Right ventricle myocardium superior (tissue), 1 donor: ENCODE measurements at places on chromosomes 7 and 10.

GRCh38 chr10:107072028-107072427 is 92.5 kb downstream of the SORCS1 start:
- no peak for DNase-seq

DNA sequence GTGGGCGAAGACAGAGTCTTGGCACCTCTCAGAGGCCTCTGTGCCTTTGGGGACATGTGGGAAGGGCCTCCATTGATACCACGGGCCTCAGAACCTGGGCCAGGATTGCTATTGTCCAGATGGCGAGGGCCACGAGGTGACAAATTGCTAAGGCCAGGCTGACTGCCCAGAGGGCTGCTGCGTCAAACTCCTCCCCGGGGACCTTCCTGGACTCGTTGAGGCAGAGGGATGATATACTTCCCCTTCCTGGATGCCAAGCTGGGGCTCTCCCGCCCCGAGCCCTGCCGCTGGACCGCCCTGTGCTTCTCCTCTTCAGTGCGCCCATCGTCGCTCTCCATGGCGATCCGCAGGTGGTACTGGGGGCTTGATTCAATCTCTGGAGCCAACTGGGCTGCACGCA is 58.9 kb downstream of the LRRC72 start:
- peak; percentile 46 for DNase-seq

- no peak for DNase-seq
Measured at GRCh38 chr10:27685681-27686080, 59.9 kb downstream of the MKX start.

GRCh38 chr7:14339861-14340260 is 350.4 kb upstream of the ETV1 start:
- no peak for DNase-seq

DNA sequence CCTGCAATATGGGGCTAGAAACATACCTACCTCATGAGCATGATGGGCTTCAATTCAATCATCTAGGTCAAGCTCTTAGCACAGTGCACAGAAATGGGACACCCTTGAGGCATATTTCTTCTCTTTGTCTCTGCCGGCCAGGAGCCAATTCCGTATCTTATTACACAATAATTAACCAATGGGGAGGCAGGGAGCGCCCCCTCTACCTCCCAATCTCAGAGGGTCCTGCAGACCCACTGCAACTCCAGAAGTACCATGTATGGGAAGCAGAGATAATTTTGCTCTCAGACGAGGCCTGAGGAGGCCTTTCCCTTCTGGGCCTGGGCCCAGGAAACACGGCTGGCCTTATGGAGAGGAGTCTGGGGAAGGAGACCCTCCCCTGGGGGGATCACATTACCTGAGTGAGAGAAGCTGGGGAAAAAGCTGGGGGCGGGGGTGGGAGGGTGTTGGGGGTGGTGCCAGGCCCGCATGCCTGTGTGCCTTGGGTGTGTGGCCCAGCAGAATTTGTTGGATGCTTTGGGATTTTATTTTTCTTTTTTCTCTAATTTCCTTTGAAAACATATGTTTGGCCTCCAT is 155.5 kb downstream of the UBE2H start:
- no peak for DNase-seq

DNA sequence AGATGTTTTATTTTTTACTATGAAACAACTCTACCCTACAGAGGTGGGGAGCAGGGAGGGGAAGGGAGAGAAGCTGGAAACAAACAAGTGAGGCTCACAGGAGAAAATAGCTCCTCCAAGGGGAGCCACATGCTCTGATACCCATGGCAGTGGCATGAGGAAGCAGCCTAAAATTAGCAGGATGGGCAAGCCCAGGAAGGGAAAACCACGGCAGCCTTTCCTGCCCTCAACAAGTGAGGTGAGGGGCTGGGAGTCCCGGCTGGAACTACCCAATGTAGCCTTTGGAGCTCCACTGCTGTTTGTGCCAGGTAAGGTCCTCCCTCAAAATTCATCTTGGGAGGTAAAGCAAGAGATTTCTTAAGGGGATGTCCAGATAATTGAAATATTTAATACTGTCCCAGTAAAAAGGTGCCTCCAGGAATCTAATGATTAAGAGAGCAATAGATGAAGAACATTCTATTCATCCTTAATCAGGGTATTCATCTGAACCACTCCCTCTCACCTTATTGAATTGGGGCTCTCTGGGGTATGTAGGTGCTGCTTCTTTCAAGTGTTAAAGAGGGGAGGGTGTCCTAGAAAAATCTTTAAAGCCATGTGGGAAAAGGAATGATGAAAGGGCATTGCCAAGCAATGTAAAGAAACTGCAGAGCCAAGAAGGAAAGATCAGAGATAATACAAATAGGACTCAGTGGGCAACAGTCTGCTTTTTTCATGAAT is 12.8 kb upstream of the HERC4 start:
- DNase-seq: no peak

GRCh38 chr7:33677556-33677955 is 227.8 kb upstream of the BMPER start:
- DNase-seq: no peak

DNA sequence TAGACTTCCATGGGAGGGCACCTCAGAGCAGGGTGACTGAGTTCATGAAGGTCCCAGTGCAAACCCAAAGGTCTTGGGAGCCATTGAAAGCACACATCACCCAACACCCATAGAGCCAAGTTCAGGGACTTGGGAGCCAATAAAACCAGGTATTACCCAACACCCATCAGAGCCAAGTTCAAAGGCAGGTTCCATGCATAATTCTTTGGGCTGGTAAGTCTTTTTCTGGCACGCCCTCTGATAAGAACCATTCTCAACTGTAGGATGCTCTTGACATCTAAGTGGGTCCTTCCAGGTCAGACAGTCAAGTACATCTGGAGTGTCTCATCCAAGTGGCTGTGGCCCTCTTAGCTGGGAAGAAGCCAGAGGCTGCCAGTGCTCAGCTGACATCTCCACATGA is 63.2 kb downstream of the EBF3 start:
- DNase-seq: no peak

DNA sequence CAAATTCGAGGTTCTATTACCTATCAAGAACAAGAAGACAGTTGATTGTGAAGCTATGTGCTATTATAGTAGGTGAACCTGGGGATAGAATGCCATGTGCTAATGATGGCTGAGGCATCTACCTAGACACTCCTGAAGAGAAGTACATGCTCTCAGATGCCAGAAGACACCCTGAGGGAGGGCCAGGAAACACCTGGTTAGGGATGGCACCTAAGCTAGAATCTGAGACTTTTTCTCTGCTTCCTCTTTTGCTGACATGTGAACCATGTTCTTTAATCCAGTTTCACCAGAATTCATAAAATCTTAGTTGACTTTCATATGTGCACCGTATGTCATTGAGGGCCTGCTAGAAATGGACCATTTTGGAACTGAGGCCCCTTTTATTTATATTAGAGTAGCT is 242.8 kb downstream of the GPR158 start:
- no peak for DNase-seq

DNA sequence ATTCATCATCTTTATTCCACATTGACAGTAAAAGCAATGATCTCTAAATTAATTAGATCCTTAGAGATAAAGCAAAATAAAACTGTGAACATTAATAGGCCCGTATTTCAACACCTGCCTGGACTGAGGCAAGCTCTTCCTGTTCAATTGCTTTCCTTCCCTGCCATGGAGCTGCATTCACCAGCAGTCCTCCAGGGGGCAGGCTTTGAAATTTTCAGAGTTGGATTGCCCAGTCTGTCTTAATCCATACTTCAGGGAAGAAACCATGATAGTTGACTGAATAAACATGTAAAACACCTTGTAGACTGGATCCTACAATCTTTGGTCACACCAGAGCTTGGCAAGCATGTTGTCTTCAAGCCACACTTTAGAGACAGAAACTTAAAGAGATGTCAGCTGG is 936.6 kb downstream of the NRG3 start:
- DNase-seq: no peak

- no peak for DNase-seq
Measured at GRCh38 chr7:117008886-117009531, 55.7 kb downstream of the ST7 start.

DNA sequence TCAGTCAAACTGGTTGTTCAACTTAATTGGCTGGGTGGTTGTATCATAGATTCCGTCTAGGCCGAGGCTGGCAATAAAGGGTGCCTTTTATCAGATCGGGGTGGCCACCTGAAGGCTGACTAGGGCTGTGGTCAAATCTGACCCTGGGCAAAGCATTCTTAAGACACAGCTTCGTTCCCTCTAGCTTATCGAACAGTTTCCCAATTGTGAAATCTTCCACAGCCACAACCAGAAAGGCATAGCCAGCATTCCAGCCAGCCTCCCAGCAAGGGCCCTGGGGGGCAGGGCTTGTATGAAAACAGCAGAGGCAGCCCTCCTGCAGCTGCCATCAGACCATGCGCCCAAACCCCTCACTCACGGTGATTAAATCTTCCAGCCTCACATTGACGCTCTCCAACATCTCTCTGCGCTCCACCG is 42.5 kb upstream of the TMEM213 start:
- no peak for DNase-seq

GRCh38 chr7:101824440-101824839 is 7.0 kb downstream of the CUX1 start:
- no peak for DNase-seq

DNA sequence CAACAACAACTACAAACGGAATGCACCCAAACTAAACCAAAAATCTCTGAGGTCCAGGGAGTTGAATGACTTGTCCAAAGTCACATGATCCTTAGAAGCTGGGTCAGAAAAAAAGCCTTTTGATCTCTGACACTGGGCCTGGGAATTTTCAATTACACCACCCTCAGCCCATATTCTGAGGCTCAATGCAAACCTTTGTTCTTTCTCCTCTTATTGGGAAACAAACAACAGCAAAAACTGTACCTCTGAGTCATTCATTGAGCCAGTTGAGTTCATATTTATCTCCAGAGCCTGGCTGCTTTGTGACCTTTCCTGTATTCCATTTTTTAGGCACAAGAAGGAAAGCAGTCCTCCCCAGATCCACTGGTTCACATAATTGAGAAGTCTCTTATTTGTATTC is 51.2 kb upstream of the SORCS1 start:
- DNase-seq: no peak

DNA sequence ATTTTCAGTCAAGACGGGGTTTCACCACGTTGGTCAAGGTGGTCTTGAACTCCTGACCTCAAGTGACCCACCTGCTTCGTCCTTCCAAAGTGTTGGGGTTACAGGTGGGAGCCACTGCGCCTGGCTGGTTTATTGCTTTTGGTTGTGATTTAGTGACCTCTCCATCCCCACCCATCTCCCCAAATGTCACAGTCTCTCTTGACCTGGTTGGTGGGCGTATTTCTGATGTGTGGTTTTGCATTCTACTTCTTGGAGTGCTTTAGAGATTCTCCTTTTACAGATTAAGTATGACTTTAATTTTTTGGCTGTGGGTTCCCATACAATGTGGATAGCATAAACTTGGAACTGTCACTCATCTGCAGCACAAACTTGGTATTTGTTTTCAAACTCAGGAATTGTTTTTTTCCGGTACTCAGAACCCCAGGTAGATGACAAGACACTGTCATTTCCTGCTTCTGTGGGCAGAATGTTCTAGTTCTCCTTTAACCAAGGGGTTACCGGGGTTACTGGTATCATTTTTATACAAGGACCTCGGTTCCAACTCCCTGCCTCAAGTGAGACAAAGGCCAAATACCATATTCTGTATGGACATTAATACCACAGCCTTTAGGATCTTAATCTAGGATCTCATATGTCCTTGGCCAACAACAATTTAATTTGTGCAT is 50.5 kb downstream of the MRC1 start:
- no peak for DNase-seq

DNA sequence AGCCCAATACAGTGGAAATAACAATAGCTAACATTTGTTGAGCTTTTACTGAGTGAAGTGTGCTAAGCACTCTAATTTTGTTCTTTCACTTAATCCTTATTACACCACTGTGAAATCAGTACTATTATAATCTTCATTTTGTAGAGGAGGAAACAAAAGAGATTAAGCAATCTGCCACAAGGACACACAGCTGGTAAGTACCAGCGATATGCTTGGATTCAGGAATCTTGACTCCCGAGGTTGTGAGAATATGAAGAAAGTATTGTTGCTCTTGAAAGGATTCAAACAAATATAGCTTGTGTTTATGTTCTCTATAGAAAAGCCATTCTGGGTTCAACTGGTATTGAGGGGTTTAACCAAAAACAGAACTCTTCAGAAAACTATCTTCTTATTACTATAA is 93.7 kb upstream of the HECTD2 start:
- DNase-seq: no peak

DNA sequence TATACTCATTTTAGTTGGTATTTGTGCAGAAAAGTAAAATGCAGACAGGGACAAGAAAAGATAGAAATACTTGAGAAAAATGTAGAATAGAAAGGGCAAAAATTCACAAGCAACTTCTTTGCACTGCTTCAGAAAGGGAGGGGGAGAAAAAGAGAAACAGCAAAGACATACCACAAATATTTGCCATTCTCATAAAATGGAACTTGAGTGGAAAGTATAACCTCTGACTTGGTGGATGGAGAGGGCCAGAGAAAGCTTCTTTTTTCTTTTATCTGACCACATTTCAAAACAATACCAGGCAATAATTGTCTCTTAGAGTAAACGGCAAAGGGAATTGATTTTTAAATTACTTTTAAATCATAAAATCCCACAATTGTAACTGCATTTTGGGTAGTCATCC is 35.8 kb upstream of the TRUB1 start:
- no peak for DNase-seq

DNA sequence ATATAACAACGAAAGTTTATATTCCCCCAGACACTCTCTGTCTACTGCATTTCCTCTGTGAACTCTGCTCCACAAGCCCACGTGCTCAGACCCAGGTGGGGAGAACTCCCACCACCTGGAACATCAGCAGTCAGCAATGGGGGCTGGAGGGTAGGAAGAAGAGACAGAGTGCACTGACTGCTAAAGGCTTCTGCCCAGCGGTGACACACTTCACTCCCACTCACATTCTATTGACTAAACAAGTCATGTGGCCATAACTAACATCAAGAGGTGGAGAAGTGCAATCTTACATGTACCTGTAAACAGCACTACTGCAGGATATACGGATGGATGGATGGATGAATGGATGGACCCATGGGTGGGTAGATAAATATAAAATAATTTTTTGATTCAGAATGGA is 122.2 kb downstream of the MPP7 start:
- no peak for DNase-seq

- DNase-seq: no peak
Measured at GRCh38 chr7:78769481-78770101, 683.9 kb downstream of the MAGI2 start.

GRCh38 chr7:2629746-2630681 is 1.8 kb upstream of the TTYH3 start:
- no peak for DNase-seq

- peak; percentile 62 for DNase-seq
Measured at GRCh38 chr7:102260856-102261255, 25.8 kb upstream of the SH2B2 start.
